ENCODE measurements at places on chromosomes 2 and 18.
A peak's percentile ranks its signal among the peaks of the same experiment; 100 is the strongest.

DNA sequence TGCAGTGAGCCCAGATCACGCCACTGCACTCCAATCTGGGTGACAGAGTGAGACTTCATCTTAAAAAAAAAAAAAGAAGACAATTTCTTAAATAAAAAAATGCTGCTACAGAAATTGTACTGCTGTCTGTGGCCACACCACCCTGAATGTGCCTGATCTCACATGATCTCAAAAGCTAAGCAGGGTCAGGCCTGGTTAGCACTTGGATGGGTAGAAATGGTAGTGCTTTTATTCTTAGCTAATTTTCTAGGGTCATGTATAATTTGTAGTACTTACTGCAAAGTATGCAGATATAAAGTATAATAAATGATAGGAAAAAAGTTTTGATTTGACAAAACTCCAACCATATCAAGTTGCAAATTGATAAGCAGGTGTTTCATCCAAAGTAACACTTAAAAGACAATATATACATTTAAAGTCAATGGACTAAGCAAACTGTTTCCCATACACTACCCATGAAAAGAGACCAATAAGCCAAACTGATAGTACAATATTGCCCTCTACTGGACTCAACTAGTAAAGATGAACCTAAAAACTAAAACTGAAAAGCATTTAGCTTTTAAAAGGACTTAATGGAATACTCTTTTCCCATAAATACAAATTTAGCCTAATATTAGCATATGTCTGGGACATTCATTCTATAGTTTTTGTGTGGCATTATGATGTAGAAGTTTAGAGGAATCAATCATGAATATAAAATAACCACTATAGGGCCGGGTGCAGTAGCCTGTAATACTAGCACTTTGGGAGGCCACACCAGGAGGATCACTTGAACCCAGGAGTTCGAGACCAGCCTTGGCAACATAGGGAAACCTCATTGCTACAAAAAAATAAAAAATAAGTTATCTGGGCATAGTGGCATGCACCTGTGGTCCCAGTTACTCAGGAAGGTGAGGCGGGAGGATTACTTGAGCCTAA is 18.6 kb upstream of the PEX13 start:
- DNase-seq = no peak

- no peak for DNase-seq
These were observed 123.0 kb upstream of the ARHGAP28 start for GRCh38 chr18:6606411-6607085.

DNA sequence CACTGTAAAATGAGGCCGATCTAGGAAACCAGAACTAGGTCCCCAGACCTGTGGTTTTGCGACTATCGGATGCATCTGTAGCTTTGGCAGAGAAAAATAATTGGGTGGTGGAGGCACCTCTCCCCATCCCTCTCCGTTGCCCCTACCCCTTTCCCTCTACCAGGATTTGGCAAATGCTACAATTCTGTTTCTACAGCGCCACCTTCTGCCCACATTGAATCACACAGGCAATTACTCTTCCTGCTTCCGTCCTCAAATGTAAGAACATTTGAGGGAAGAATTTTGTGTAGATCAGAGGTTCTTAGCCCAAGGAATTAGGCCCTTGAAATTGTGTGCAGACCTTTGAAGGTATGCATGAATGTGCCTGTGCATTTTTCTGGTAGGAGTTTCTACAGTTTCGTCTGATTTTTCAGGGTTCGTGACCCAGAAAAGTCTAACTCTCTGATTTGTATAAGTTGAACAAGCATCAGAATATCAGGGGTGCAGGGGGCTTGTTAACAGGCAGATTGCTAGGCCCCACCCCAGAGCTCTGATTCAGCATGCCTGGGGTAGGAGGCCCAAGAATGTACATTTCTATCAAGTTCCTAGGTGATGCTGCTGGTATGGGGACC is 11.2 kb downstream of the ATP6V1B1 start:
- peak; percentile 31 for DNase-seq

- no peak for DNase-seq
These were observed 74.7 kb downstream of the NAB1 start for GRCh38 chr2:190723397-190724090.

DNA sequence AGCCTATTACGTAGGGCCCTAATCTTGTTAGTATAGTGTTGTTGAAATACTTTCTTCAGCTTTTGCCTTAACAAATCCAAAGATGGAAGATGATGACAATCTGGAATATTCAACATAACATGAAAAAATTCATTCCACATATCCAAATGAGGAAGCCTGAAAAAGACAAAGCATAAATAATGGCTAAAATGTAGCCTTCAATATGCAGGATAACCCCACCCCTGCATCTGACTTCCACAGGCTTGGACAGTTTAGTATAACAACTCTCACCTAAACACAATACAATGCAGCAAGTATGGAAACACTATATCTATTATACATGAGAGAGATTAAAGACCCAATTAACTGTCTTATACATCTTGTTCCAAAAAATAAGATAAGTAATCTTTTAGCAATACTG is 39.9 kb downstream of the BUB1 start:
- no peak for DNase-seq

DNA sequence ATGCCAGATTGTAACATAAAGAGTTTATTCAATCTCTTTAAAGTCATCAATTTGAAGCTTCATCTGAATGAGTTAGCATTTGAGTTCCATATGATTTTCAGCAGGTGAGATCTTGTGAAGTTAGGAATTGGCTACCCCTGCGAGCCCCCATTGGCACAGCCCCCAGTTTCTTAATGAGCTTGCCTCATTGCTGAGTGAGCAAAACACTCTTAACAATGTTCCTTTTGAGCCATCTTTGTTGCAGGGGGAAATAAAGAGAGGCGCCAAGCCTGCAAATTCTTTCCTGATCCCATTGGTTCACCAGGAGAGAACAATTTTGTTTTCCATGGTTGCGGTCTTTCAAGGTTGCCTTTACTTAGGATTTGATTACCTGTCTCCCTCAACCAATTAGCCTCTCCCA is 18.7 kb downstream of the DPP10 start:
- DNase-seq = no peak

- DNase-seq = no peak
These were observed 17.0 kb downstream of the TOGARAM2 start for GRCh38 chr2:28997847-28998735.

- DNase-seq = no peak
These were observed 73.0 kb upstream of the YWHAQ start for GRCh38 chr2:9703701-9704221.

GRCh38 chr18:33161131-33161530 is 279.4 kb downstream of the CCDC178 start:
- no peak for DNase-seq

DNA sequence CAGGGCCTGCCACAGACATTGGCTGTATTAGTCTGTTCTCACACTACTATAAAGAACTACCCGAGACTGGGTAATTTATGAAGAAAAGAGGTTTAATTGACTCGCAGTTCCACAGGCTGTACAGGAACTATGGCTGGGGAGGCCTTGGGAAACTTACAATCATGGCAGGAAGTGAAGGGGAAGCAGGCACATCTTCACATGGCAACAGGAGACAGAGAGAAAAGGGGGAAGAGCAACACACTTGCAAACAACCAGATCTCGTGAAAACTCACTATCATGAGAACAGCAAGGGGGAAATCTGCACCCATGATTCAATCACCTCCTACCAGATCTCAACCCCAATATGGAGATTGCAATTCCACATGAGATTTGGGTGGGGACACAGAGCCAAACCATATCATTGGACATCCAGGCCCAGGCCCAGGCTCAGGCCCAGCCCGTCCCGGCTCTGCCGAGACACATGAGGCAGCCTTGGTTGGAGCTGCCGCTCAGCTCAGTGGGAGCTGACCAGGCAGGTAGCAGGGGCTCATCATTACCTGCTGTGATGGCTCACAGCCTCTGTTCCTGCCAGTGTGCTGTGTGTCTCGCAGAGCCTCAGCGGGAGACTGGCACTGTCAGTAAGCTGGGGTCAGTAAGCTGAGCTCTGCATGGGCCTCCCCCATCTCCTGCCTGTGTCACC is 8.6 kb upstream of the RALB start:
- no peak for DNase-seq

DNA sequence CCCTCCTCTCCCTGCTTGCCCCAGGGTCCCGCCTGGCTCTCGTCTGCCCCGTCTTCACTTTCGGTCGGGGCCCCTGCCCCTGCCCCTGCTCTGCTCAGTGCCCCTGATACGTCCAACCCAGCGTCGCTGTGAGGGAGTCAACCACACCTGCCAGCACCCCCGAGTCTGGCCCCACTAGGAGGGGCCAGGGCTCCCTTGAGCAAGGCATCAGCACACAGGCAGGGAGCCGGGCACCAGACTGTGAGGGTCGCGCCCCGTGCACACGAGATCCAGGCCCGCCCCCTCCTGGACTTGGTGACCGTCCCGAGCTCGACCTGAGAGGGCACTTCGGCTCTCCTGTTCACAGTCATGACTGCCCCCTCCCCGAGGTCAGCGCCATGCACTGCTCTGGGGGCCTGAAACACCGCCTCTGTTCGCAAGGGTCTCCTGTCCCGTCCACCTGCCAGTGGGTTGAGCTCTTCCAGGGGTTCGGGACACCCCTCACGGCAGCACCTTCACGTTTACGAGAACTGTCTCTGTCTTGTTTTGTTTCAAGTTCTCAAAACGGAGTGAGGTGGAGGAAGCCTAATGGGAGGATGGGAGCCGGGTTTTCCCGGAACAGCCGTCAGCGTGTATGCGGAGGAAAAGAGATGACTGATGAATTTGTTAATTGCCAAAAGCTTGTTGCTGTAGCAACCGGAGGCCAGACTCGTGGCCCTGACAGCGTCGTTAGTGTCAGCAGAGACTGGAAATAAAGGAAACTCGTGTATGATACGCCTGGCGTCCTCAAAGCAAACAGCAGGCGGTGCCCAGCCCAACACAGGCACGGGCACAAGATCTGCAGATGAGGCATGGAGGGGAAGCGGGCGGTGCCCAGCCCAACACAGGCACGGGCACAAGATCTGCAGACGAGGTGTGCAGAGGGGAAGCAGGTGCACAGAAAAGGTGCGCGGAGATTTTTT is 48.2 kb upstream of the KCNG2 start:
- no peak for DNase-seq

- no peak for DNase-seq
These were observed 63.7 kb upstream of the ITGA4 start for GRCh38 chr2:181393472-181393871.

- no peak for DNase-seq
These were observed 187.1 kb downstream of the MYCN start for GRCh38 chr2:16127276-16127940.

DNA sequence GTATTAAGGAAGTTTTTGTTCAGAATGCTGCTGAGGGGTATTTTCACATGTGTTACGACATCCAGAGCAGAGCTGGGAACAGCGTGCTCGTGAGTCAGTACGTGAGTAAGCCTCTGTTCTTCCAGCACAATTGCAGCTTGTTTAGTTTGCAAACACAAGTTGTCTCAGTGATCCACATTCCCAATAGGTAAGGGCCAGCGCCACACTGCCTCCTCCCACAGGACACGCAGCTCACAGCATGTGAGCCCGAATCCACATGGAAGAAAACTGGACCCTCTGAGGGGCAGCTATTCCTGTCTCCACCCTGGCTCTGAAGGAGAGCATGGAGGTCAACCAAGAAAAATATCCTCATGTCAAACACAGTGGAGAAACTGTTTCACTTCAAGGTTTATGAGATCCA is 173.9 kb upstream of the PID1 start:
- no peak for DNase-seq

DNA sequence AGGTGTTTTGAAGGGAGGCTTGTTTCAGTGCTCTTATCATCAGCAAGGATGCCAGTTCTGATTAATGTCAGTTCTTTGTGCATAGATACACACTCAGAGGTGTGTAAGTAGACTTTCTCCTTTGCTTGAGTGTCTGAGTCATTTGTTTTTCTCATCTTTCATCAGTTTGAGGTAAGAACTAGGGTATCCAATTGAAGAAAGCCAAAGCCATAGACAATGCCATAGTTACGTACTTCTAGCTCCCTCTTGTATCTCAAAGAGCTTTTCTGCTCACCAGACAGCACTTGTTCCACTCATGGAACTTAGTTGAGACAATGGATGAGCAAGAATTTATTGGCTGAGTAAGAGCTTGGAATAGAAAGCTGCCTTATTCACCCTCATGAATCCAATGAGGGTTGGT is 520.1 kb downstream of the PIK3C3 start:
- no peak for DNase-seq

GRCh38 chr2:73925033-73925704 is 1.5 kb upstream of the DGUOK start:
- DNase-seq = no peak

DNA sequence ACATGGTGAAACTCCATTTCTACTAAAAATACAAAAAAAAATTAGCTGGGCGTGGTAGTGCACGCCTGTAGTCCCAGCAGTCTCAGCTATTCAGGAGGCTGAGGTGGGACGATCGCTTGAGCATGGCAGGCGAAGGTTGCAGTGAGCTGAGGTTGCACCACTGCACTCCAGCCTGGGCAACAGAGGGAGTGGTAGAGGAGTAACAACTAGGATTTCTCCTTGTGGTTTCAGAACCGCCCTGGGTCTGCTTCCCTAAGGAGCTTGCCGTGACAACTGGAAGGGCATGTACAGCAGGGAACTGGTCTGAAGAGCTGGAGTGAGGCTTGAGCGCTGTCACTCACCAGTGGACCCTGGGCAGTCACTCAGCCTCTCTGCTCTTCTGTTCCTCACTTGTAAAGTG is 29.1 kb downstream of the REEP1 start:
- DNase-seq = no peak

GRCh38 chr2:149650006-149650405 is 62.4 kb upstream of the MMADHC start:
- no peak for DNase-seq

GRCh38 chr2:190113000-190113399 is 50.5 kb upstream of the MSTN start:
- no peak for DNase-seq

DNA sequence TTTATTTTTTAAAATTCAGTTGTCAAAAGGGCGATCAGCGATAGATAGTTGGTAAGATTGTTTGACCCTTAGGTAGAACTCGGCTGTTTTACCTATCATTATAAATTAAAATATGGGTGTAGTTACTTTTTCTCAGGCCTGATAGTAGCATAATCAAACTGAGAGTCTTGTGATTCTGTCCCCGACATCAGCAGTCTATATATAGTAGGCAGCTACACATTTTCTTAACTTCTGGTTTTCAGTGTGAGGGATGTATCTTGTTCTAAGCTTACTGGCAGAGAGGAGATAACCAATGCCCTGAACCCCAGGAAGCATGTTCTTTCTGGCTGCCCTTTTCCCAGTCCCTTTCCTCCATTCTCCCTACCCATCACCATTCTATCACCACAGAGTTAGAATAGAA is 56.6 kb downstream of the XRCC5 start:
- no peak for DNase-seq

DNA sequence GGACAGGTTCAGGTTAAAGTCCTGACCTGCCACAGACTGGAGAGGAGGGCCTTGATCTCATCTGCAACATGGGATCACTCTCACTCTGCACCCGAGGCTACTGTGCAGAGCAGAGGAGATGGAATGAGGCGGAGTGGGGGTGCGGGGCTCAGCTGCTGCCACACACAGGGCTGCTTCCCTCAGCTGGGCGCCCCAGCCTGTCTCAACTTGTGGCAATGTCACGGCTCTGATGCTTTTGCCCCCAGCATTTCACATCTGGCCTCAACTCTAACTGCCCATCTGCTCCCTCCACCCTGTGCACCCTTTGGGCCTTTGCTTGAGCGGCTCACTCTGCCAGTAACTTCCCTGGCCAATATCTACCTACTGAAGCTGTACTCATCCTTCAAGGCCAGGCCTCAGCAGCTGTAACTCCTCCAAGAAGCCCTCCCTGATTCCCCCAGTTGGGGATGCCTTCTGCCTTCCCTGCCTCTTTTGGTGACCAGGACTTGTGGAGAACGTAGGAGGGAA is 70.3 kb downstream of the POLR1A start:
- no peak for DNase-seq
